ENCODE measurements at places on chromosomes 7 and 10.

DNA sequence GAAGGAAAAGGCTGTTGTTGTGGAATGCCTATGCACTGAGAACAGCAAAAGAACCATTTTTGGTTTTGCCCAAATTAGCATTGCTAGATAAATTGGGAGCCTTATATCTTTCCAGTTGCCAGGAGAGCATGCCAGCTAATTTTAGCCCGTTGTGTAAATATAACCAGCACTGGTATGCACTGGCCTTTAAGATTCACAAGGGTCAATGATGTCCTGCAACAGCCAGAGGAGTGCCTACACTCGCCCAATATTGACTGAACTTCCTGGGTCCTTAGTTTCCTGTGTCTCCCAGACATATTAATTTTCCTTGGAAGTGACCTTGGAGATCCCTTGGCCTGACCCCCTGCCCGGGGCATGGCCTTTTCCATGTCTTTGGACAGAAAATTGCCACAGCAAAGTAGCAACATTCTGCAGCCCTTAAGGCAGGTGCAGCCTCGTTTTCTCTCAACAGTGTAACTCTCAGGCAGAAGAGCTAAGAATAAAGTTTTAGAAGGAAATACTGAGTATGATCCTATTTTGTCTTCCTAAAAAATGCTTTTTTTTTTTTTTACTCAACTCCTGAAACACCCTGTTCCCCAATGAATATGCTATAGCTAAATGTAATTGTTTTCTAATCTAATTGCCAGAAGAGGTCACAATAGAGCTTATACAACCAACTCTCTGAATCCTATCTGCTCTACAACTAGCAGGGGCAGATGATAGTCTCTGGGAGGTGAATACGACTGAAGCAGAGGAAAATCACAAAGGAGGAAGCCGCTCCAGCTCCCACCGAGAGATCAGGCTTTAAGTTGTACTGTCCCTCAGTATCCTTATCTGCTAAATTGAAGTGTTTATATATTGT is 131.9 kb upstream of the PCGF5 start:
- DNase-seq, result no peak

GRCh38 chr10:68870061-68870460 is 31.1 kb upstream of the DDX50 start:
- no peak for DNase-seq

DNA sequence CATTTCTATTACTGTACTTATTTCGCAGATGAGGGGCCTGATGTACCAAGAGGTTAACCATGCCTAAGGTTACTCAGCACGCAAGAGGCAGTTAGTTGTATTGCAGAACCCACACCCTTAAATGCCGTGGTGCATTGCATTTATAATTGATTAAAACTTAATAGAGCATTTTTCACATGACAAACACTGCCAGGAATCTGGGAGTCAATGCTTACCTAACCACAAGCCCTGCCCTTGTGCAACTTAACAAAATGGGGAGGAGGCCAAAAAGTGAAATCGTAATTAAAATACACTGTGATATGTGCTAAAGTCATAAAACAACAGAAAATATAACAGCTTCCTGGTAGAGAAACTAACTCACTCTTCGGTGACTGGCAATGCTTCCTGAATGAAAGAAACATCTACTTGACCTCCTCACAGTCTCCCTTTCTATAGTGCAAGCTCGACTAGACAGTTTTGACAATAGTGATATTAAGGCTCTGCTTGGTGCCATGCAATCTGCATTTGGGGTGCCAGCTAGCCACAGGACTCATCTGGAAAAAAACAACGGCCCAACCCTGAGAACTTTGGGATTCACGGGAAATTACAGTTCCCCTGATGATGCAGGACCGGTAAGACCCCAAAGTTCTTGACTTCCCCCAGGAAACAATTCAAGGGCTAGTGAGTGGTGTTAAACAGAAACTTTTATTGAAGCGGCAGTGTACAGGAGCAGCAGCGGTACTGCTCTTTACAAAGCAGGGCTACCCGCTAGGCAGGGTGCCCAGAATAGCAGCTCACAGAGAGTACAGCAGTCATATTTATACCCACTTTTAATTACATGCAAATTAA is 612.4 kb downstream of the TNS3 start:
- peak; percentile 36 for DNase-seq

DNA sequence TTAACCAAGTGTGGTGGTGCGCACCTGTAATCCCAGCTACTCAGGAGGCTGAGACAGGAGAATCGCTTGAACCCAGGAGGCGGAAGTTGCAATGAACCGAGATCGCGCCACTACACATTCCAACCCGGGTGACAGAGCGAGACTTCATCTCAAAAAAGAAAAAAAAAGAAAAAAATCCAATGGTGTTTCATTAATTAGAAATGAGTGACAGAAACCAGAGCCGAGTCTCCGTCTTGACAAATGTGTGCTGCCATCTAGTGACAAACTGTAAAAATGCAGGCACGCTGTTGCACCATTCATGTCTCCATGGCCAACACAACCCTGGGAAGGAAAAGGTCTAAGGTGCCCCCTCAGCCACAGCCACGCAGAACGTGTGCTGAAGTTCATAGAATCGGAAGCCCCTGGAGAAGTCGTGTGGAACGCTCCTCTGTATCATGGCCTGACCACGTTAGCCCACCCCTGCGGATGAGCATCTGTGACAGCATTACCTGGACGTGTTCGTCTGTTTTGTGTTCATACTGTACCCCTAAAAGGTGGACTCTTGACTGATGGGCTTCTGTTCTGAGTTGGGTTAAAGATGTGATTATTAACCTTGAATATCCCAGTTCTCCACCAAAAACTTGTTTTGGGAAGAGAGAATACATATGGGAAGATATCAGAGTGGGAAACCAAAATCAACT is 94.9 kb downstream of the LYZL2 start:
- DNase-seq, result no peak

GRCh38 chr10:534047-534566 is 155.4 kb downstream of the DIP2C start:
- DNase-seq, result no peak

GRCh38 chr7:1114088-1114487 is 26.2 kb downstream of the GPER1 start:
- DNase-seq, result no peak

DNA sequence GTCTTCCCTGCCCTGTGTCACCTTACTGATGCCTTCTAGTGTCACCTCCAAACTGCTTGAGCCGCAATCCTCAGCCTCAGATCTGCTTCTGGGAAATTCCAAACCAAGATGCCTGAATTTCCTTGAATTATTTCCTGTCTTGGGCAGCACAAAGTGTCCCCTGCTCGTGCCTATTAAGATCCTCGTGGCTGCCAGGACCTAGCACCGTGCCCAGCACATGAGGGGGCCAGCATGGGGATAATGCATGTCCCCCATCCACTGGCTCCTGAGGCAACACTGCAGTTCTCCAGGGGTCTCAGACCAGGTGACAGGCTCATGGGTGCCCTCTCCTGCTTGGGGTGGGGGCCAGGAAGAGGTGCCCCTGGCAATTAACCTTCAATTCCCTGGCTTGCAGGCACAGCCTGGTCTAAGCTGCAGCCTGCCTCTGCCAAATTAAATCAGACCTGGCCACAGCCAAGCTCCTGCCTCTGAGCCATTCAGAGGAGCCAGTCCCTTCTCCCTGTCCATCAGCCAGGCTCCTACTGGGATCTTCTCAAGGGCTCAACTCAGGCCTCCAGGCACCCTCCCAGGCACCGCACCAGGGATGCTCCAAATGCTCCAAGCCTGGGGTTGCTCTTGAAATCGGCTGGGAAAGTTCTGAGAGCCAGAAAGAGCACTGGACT is 146.6 kb downstream of the SH3PXD2A start:
- DNase-seq, result no peak

DNA sequence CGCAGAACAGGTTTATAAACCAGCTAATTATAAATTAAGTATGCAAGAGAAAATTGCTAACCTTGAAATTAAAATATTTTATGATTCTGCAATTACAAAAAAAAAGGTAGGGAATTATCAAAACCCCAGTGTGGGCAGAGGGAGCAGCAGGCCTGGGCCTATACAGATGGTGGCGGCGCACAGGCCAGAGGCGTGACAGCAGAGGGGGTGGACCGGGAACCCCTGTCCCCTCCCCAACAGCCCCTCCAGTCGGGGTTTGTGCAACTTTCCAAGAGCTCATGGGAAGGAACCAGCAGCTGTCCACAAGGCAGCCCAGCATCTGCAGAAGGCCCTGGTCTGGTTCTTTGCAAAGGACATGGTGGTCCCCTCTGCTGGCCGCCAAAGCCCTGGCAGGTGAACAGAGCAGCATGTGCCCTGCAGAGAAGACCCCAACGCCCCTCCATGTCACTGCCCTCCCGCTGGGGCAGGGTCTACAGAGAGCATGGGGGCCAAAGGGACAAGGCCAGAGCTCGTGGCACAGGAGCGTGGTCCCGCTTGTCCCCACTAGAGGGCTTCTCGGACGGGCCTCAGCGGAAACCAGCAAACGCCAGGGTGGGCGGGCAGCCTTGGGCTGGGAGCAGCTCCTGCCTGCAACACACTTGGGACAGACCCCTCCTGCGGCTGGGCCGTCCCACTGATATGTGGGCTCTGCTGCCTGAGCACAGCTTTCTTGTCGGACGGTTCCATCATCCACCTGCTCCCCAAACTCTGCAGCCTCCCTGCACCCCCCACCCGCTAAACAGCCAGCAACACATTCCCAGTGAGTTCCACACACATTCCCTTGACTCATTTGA is 75.1 kb downstream of the EBF3 start:
- DNase-seq, result peak; percentile 15

DNA sequence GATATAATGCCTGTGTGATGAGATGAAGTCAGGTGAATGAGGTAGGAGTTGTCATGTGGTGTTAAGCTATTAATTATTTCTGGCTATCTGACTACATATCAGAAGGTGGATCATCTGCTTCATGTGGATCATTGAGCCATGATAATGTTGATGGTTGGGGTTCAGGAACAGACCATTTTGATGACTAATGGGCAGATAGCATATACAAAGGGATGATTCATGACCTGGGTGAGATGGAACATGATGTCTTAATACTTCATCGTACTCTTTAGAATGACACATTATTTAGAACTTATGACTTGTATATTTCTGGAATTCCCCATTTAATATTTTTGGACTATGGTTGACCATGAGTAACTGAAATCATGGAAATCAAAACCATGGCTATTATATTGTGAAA is 155.1 kb downstream of the OR13A1 start:
- peak; percentile 41 for DNase-seq

- no peak for DNase-seq
Measured at GRCh38 chr10:12712293-12712983, 289.1 kb downstream of the CCDC3 start.

- DNase-seq, result no peak
Measured at GRCh38 chr7:138278601-138279000, 181.5 kb upstream of the TRIM24 start.

DNA sequence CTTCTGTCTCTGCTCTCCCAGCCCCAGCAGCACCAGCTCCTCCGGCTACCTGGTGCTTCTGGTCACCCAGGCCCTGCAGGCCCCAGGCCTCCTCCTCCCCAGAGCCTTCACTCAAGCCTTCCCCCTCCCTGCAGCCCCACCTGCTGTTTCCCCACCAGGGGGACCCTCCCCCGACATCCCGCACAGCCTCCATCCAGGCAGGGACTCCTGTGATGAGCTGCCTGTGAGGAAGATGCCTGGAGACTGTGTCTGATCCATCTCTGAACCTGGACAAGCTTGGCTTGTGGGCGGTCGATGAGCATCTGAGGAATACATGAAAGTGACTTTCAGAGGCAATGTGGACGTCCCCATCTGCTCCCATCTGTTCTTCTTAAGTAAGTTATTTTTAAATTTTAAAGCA is 45.0 kb downstream of the RAMP3 start:
- no peak for DNase-seq

GRCh38 chr7:90484706-90485105 is 15.3 kb downstream of the PTTG1IP2 start:
- no peak for DNase-seq

DNA sequence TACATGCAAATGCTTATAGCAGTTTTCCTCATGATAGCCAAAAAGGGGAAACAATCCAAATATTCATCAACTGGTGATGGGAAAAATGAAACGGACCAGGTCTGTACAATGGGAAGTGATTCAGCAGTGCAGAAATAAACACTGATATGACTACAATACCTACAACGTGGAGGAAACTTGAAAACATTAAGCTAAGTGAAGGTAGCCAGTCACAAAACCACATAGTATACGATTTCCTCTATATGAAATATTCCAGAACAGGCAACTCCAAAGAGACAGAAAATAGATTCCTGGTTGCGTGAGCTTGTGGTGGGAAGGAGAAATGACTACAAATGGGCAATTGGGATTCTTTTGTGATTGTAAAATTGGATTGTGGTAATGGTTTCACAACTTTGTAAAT is 263.1 kb upstream of the PITRM1 start:
- no peak for DNase-seq

GRCh38 chr7:112080978-112081377 is 125.2 kb downstream of the DOCK4 start:
- DNase-seq, result peak; percentile 14

Data from skeletal muscle cell (primary cell).